Chondrocyte (in vitro differentiated cells): ENCODE measurements at places on chromosomes 13 and 19. TPM values are rescaled to one million over a fixed set of nuclear protein-coding genes. Genes with fewer than 3 reads are reported as not detected.

DNA sequence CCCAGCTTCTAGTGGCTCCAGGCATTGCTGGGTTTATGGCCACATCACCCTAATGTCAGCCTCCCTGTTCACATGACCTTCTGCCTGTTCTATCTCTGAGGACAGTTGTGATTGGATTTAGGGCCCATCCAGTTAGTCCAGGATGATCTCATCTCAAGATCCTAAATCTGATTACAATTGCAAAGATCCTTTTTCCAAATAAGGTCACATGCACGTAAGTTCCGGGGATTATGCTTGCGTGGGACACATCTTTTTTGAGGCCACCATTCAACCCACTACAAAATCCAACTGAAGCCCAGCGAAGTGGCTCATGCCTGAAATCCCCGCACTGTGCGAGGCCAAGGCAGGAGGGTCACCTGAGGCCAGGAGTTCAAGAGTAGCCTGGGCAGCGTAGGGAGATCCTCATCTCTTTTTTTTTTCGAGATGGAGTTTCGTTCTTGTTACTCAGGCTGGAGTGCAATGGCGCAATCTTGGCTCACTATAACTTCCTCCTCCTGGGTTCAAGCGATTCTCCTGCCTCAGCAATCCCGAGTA, 12.3 kb downstream of the PLD3 start:
- no peak for DNase-seq

BBC3 gene
- total RNA-seq = 12.6 to 16.1 TPM (median 15.2 TPM) in 3 replicates

- no peak for DNase-seq
Measured at GRCh38 chr19:28394725-28395124, 818.2 kb downstream of the UQCRFS1 start.

LRRC25 gene
- not detected in 3 replicates for total RNA-seq

GRCh38 chr13:27186295-27186694, 14.7 kb upstream of the USP12 start:
- no peak for DNase-seq
